Pericardium fibroblast (primary cell): ENCODE measurements at places on chromosomes 12 and 14. TPM values are rescaled to one million over a fixed set of nuclear protein-coding genes. Genes with fewer than 3 reads are reported as not detected.

AQP6 gene
- not detected in 2 replicates for total RNA-seq

GALNT8 gene
- 0.12 TPM in 1 of 2 replicates, not detected in the other for total RNA-seq

CCND2 gene
- 23.9 and 92.3 TPM in 2 replicates for total RNA-seq

NYNRIN gene
- 24.0 and 31.4 TPM in 2 replicates for total RNA-seq

CARMIL3 gene
- 0.23 TPM in 1 of 2 replicates, not detected in the other for total RNA-seq

TAS2R19 gene
- 0.17 and 0.35 TPM in 2 replicates for total RNA-seq

CLEC9A gene
- not detected in 2 replicates for total RNA-seq

EXOC3L4 gene
- 0.23 TPM in 1 of 2 replicates, not detected in the other for total RNA-seq

ACYP1 gene
- total RNA-seq: 8.4 and 10.2 TPM in 2 replicates

KRT86 gene
- under 0.01 TPM in 1 of 2 replicates, not detected in the other for total RNA-seq

PAPLN gene
- 22.0 and 25.0 TPM in 2 replicates for total RNA-seq

TDG gene
- total RNA-seq: 10.8 and 14.5 TPM in 2 replicates

SYCP3 gene
- total RNA-seq: not detected in 2 replicates

PAH gene
- not detected in 2 replicates for total RNA-seq

SOS2 gene
- total RNA-seq: 10.1 and 15.8 TPM in 2 replicates

RPGRIP1 gene
- 0.12 and 0.17 TPM in 2 replicates for total RNA-seq

HOXC4 gene
- 0.82 and 3.5 TPM in 2 replicates for total RNA-seq

LTBP2 gene
- 39.0 and 52.0 TPM in 2 replicates for total RNA-seq

CCDC88C gene
- 0.70 and 0.85 TPM in 2 replicates for total RNA-seq

SLCO1B1 gene
- not detected in 2 replicates for total RNA-seq

RERGL gene
- not detected in 2 replicates for total RNA-seq

C12orf54 gene
- total RNA-seq: not detected in 2 replicates

PUS7L gene
- total RNA-seq: 6.9 and 11.1 TPM in 2 replicates

SP7 gene
- not detected in 2 replicates for total RNA-seq

SEC23A gene
- total RNA-seq: 116 and 188 TPM in 2 replicates

PA2G4 gene
- total RNA-seq: 69.7 and 70.5 TPM in 2 replicates

ALX1 gene
- total RNA-seq: 0.12 and 6.1 TPM in 2 replicates

ARG2 gene
- 1.6 and 9.8 TPM in 2 replicates for total RNA-seq

PHC1 gene
- total RNA-seq: 18.4 and 26.7 TPM in 2 replicates

STON2 gene
- 0.51 TPM in 1 of 2 replicates, not detected in the other for total RNA-seq

C12orf50 gene
- not detected in 2 replicates for total RNA-seq

OR4E2 gene
- total RNA-seq: not detected in 2 replicates
